ENCODE measurements at places on chromosomes 3 and 15.

DNA sequence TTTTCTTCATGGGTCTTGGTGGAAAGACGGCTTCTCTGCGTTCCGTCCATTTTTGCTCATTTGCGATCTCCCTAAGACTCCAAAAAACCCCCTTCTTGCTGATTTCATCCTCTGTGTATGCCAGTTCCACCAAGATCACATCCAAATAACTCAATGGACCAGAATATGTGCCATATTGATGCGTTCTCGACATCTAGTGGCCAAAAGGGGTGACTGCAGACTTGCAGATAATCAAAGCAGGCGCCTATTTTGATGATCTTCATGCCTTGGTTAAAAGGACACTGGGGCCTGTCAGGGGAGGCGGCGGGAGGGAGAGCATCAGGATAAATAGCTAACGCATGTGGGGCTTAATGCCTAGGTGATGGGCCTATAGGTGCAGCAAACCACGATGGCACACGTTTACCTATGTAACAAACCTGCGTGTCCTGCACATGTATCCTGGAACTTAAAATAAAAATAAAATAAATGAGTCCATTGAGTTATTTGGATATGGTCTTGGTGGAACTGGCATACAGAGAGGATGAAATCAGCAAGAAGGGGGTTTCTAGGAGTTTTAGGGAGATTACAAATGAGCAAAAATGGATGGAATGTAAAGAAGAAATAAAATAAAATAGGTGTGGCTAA, 104.2 kb upstream of the RAD18 start:
- DNase-seq = no peak

GRCh38 chr15:42914728-42915497, 5.7 kb downstream of the TTBK2 start:
- no peak for DNase-seq

- no peak for DNase-seq
Observed at GRCh38 chr15:70875001-70875782, 17.0 kb downstream of the THAP10 start.

GRCh38 chr3:34995796-34996430, 643.4 kb upstream of the ARPP21 start:
- DNase-seq = no peak

GRCh38 chr15:66505430-66505811, 295 bp downstream of the ZWILCH start:
- no peak for DNase-seq

DNA sequence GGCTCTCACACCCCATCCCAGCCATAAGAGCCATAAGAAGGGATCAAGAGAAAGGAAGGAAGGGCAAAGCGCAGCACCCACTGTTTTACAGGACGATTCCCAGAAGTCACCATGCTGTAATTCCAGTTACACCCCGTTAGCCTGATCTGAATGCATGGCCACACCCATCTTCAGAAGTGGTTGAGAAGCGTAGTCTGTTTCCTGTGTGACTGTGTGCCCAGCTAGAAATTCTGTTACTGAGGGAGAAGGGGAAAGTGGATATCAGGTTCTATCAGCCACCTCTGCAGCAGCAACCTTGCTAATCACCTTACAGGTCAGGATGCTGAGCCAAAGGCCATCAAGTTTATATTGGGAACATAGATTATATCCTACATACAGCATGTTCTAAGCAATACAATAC, 260.0 kb downstream of the ABHD5 start:
- no peak for DNase-seq

GRCh38 chr15:45606413-45606812, 19.2 kb downstream of the BLOC1S6 start:
- no peak for DNase-seq

GRCh38 chr15:76286271-76286879, 24.9 kb downstream of the ETFA start:
- no peak for DNase-seq

- DNase-seq = no peak
Observed at GRCh38 chr3:102745881-102746280, 311.1 kb downstream of the ZPLD1 start.

DNA sequence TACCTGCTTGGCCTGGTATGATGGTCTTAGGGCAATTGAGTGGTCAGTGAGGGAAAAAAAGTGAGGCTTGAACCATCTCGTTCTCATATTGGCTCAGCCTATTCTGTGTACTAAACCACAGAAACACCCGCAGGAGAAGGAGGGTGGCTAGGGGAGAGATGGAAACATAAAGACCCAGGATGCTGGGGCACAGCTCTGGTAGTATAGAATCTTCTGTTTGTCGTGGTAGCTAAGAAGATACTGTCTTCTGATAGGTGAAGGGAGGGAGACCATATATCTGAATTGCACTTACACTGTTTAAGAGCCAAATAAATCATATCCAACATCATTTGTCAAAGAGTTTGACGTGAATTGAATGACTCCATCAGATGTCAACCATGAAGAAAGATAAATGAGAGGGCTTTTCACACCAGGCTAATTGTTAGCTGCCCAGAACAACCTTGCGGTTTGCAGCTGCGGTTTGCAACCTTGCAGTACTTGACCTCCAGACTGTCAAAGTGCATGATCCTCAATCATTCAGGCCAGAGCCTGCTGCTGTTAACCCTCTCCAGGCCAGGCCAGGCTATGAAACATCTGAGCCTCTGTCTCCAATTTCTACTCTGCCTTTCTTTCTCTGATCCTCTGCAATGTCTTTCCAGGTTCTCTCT, 40.9 kb upstream of the PIK3R4 start:
- DNase-seq = no peak

GRCh38 chr15:39801641-39802309, 19.1 kb upstream of the FSIP1 start:
- no peak for DNase-seq

GRCh38 chr15:56877255-56877970, 41.0 kb upstream of the TCF12 start:
- no peak for DNase-seq

GRCh38 chr3:133758964-133759739, 13.0 kb downstream of the TF start:
- no peak for DNase-seq

DNA sequence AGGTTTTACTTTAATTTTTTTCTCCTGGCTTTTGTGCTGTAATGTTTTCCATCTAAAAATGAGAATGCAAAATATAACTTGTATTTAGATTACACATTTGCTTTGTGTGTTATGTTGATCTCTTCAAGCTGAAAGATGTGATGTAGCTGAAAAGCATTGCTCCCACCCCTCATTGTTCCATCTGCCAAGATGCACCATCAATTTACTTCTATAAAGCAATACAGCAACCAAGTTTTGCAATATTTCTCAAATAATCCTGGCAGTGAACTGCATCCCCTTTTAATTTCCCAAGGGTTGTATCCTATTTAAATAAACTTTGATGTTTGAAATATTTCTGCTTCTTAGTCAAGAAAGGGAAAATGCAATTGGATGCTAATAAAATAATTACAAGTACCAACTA, 52.6 kb upstream of the DUT start:
- DNase-seq = no peak

GRCh38 chr3:27125821-27126501, 243.2 kb downstream of the NEK10 start:
- DNase-seq = no peak

All from stimulated activated CD4-positive, alpha-beta T cell treated with anti-CD3 and anti-CD28 coated beads, TNF-alpha, amount 100 ng/mL, for 1 hour (primary cell).